GOT3 (cell line): ENCODE measurements at places on chromosomes 3 and 15.

DNA sequence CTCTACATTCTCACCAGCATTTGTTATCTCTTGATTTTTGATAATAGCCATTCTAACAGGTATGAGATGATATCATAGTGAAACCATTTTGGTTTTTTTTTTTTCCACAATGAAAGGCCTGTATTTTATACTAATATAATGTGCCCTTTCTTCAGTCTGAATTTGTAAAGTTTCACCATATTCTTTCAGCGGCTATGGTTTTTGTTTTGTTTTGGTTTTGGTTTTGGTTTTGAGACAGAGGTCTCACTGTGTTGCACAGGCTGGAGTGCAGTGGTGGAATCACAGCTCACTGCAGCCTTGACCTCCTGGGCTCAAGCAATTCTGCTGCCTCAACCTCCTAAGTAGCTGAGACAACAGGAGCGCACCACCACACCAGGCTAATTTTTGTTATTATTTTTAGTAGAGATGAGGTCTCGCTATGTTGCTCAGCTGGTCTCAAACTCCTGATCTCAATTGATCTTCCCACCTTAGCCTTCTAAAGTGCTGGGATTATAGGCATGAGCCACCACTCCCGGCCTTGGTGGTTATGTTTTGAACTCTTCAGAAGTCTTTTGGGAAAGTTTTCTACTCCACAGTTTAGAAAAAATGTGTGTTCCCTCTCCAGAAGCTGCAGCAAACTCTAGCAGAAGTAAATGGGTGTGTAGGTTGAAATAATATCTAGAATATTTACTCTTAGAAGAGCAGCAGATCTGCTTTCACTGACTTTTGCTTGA, 110.2 kb upstream of the UMPS start:
- DNase-seq, result no peak

GRCh38 chr3:878746-879145, 214.1 kb upstream of the CNTN6 start:
- DNase-seq, result no peak

- DNase-seq, result no peak
These were observed 137.9 kb upstream of the PRR20G start for GRCh38 chr3:127425505-127426443.

DNA sequence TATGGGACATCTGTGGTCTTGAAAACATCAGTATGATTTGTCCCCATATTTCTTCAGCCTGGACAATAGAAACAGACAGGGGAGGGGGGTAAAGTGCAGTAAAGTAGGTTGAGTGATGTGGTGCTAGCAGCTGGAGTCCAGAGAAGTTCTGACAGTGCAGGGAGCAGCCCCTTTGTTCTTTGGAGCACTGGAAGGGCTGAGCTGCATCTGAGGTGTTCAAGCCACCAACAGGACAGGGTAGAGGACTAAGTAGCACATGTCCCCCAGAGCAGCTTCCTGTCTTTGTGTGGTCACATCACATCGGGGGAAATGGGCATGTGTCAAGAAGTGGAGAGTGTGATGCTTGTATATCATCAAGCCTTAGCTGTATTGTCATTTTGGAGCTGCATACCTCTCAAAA, 12.1 kb downstream of the MRPS22 start:
- no peak for DNase-seq

DNA sequence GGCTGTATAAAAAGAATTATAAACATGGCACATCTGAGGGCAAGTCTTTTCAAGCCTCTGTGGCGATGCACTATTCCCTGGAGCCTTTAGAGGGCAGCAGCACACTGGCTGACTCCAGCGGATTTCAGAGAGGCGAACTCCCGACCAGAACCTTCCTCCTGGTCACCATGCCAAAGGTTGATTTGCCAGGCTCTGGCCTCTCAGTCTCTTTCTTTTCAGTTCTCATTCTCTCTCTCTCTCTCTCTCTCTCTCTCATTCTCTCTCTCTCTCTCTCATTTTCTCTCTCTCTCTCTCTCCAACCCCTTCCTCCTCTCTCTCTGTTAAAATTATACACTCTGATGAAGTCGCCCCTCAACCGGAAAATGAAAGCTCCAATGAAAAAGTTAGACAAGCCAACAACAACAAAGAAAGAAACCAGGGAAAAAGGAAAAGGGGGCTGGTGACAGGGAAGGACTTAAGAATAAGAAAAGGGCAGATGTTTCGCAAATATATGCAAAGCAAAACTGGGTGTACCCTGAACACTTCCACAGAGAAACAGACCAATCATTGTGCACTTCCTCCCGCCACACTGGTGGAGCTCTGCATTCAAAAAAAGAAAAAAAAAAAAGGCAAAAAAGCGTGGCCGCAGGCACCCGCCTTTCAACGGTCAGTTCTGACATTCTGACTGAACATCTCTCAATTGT, 90.2 kb downstream of the TIGIT start:
- DNase-seq, result peak; percentile 42

DNA sequence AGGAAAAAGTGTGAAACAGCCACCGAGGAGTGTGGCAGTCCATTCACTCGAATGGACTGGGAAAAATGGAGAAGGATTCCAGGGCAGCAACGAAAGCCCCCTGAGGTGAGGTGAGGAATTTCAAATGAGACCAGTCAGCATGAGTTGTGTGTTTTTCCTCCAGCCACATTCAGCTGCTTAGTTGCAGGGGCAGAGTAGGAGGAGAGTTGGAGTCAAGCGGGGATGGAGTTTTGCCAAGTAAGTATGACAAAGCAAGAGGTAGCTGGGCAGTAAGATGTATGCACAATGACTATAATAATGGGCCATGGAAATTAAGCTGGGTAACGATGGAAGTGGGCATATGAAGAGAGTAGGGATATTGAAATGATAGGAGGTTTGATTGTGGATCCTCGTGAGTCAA, 64.4 kb downstream of the CCDC54 start:
- no peak for DNase-seq

- no peak for DNase-seq
These were observed 112.6 kb upstream of the KBTBD8 start for GRCh38 chr3:66885326-66886000.

DNA sequence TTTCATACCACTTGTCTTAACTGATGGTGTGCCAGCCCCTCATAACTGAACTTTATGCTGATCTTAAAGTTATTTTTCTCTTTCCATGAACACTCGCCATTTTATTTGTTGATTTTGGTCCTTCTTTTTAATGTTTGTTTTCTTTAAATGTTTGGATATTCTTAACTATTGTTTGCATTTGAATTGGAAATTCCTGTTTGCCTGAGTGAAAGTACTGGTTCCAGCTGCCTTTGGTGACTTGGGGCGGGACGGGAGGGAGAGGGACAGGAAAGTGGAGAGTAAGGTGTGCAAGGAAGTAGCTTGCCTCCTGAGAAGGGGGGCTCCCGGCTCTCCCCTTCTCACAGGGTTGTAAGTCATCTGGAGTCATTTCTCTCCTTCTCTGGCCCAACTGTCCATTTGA, 287.1 kb upstream of the PPP2R3A start:
- DNase-seq, result no peak

- DNase-seq, result no peak
These were observed 156.2 kb downstream of the ZNF621 start for GRCh38 chr3:40680685-40681657.

DNA sequence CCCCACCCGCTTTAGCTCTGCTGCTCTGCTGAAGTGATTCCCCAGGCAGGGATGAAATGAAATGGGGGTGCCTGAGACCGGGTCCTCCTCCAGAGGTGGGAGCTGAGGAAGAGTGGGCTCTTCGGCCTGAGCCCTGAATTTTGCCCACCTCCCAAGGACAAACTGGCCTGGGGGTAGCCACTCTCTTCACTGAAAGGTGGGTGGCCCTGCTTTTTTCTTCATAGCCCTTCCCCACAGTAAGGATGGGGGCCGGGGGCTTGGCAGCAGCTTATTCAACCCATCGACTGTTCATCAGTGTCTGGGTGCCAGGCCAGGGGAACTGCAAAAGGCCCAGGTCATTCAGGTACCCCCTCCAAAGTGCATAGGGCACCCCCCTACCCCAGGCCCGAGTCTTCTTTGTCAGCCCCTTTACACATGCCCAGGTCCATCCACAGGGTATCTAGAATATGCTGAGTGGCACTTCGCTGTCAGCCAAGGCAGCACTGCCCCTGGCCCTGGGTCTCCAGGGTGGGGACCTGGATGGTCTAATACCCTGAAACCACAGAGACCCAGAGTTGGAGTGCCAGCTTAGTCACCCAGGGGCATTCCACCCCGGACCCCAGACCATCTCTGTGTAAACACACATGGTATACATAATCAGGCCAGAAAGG, 7.9 kb downstream of the SCN5A start:
- DNase-seq, result no peak

GRCh38 chr3:177837951-177838655, 640.8 kb upstream of the TBL1XR1 start:
- no peak for DNase-seq

DNA sequence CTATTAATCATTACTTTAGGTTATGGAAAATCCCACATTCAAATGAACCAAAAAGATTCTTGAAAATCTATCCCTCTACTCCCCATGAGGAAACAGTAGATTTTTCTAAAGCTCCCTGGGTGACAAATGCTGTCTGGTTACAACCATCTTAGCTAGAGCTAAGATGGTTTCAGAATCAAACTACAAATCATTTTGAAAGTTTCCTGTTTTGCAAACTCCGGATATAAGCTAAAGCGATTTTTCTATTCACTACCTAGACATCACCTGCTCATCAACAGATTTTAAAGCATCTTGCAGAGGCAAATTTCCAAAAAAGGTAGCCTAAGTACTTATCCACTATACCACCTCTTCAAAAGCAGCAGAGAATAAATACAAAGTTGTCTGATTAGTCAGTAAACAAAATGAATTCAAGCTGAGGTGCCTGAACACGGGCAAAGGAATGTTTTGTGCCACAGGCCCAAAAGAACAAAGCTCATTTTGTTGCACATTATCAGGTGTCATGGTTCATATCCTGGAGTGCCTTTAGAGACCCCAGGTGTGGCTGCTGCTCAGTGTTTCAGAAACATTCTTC, 204.9 kb downstream of the TNIK start:
- no peak for DNase-seq

DNA sequence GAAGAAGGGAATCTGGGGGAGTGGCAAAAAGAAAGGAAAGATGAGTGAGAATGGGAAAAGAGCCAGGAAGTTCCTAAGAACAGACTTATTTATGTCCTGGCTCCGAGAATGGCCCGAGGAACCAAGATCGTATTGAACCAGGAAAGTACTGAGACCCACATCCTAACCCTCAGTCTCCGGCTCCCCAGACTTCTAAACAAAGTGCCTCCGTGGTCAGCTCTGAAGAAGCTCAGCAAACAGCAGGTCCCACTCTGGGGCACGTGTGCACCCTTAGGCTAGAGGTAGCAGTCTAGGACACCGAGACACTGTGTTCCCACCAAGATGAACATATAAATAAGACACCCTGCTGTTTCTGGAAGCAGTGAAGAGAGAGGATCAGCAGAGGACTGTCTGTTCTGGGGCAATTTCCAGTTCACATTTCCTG, 307.4 kb downstream of the NTRK3 start:
- DNase-seq, result no peak

DNA sequence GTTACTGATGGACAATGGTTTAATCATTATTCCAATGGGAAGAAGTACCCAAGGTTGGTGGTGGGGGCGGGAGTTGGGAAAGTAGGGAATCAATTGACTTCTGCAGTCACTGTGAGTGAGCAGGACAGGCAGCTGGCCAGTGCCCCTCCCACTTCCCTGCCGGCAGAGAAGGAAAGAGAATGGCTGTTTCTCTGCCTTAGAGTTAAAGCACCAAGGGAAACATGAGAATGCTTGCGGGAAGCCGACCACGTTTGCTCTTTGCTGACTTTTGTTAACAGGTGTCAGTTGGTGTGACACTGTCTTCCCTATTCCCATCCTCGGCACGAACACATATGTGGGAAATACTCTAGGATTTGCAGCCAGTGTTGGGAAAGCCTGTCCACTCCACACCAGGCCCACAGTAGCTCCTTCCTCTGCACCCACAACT, 33.5 kb upstream of the MFSD1 start:
- no peak for DNase-seq

GRCh38 chr15:77510066-77511057, 89.7 kb downstream of the HMG20A start:
- DNase-seq, result no peak

- no peak for DNase-seq
These were observed 73.9 kb downstream of the ARNT2 start for GRCh38 chr15:80478075-80478474.

DNA sequence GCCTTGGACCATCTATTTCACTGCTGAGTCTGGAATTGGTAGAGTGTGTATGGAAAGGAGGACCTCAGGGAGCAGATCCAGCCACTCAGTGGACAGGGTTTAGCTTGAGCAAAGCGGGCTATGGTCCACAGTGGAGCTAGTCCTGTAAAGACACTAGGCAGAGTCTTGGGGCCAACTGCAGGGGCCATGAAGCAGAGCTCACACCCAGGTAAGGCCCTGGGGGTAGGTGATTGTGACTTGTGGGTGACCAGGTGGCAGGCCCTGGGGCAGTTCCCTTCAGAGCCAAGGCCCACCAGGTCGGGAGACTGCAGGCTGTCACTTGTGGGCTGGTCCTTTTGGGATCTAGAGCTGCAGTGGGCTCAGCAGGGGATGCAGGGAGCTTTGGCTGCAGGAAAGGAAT, 80.8 kb upstream of the EPHB3 start:
- no peak for DNase-seq

- DNase-seq, result no peak
These were observed 147.5 kb downstream of the TNIK start for GRCh38 chr3:171312741-171313140.

GRCh38 chr15:63628123-63628822, 31.1 kb downstream of the FBXL22 start:
- DNase-seq, result no peak

DNA sequence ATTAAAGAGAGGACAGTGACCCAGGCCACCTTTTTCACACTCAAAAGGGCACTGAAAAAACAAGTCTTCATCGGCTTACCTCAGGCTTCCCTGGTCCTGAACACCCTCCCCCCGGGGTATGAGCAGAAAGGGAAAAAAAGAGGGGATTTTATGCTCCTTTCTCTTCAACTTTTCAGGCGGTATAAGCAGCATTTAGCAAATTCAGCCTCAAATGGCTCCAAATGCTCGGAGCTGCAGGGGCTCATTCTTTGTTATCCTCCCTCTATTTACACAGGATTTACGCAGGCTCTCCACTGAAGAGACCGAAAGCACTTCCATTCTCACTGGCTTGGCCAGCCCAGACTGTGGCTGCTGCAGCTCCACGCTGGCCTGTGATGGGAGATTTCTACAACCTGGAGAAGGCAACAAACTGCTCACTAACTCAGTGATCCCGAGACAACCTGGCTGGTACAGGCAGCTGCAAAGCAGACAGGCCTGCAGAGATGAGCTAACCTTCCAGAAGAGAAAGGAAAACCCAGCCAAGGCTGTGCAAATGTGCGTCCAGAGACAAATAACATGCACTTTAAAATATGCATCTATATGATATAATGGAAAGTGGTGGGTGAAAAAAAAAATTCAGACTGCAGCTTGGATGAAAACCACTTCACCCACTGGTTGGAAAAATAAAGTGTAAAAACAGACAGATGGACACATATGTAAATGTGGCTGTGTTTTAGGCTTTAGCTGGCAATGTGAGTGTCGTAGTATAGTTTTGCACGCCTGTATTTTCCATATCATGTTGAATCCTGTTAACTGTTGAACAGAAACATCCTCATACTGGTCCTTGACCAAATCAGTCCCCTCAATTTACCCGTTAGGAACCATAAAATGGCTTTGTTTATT, 54.2 kb downstream of the MEIS2 start:
- no peak for DNase-seq
